ENCODE measurements at places on chromosomes 3 and 15.

GRCh38 chr3:38165722-38166387 is 518 bp downstream of the OXSR1 start:
- DNase-seq, result no peak

DNA sequence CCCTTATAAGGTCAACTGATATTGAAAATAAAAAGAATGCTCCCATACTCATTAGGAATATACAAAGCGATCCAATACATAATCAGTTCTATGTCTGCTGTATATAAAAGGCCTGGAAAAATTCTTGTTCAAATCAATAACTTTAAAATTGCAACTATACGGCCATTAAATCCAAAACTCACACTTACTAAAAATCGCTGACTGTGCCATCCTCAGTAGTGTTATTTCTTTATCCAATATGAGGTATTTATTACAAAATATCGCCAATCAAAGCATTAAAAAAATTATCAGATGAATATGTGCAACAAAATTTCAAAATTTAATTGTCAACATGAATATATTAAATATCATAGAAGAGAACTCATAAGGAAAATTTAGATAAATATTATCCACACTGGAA is 146.5 kb downstream of the PLD1 start:
- no peak for DNase-seq

DNA sequence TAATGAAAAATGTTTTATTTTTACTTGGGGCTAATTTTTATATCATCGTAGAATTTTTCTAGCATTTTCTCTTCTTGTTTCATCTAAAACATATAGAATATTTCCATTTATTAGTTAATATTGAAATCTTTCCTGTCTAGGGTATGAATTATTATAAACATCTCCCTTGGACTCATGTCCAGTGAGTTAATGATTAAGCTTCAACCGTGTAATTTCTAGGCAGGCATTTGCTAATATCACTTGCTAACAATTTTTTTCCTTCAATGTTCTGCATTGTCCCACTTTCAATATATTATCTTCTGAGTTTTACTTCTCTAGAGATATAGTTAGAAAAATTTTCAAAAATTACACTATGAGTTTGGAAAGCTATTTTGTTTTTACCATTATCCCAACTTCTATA is 1371.6 kb upstream of the EPHA6 start:
- DNase-seq, result no peak

GRCh38 chr3:133486658-133487057 is 86.8 kb downstream of the BFSP2 start:
- DNase-seq, result no peak

DNA sequence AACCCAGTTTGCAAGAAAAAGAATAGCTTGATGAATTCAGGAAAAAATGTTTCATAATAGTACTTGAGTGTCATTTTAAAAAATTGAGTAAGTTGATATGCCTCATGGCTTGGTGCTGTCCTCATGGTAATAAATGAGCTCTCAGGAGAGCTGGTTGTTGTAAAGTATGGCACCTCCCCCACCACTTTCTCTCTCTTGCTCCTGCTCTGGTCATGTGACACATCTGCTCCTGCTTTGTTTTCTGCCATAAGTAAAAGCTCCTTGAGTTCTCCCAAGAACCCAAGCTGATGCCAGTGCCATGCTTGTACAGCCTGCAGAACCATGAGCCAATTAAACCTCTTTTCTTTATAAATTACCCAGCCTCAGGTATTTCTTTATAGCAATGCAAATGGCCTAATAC is 108.8 kb upstream of the CRBN start:
- no peak for DNase-seq

GRCh38 chr15:81843226-81843625 is 202.6 kb downstream of the MEX3B start:
- DNase-seq, result no peak

- DNase-seq, result no peak
Observed at GRCh38 chr3:53084310-53085001, 38.6 kb upstream of the SFMBT1 start.

- no peak for DNase-seq
Observed at GRCh38 chr3:66542153-66542552, 41.3 kb upstream of the LRIG1 start.

- no peak for DNase-seq
Observed at GRCh38 chr15:57604507-57604906, 12.8 kb downstream of the MYZAP start.

DNA sequence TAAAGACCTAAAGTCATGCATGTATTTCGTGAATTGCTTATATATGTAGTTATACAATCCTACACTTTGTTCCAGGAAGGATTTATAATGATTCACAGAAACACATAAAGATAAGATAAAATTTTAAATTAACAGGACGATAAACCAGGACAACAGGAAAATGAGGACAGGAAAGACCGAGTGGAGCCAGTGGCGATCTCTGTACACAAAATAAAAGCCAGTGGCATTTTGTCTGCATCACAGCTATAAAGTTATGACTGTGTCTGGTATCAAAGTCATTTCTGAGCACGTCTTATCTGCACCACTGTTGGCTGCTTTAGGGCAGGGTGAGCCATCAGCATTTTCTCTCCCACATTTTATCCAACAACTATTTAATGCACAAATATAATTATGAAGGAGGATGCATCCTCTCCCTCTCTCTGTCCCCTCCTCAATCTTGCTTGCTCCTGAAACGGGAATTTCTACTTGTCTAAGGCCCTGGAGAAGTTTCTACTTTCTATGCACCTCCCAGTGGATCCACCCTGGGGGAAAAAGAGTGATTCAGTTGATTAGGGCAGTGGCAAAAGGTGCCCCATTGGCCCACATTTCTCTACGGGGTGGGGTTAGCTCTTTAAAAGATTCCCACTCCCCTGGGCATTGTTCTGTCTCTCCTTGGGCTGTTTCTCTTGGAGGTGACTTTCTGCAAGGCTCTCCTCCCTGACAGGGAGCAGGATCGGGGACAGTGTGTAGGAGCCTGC is 159.4 kb upstream of the UBE2E1 start:
- no peak for DNase-seq

- no peak for DNase-seq
Observed at GRCh38 chr3:59798372-59799086, 748.7 kb upstream of the CFAP20DC start.

DNA sequence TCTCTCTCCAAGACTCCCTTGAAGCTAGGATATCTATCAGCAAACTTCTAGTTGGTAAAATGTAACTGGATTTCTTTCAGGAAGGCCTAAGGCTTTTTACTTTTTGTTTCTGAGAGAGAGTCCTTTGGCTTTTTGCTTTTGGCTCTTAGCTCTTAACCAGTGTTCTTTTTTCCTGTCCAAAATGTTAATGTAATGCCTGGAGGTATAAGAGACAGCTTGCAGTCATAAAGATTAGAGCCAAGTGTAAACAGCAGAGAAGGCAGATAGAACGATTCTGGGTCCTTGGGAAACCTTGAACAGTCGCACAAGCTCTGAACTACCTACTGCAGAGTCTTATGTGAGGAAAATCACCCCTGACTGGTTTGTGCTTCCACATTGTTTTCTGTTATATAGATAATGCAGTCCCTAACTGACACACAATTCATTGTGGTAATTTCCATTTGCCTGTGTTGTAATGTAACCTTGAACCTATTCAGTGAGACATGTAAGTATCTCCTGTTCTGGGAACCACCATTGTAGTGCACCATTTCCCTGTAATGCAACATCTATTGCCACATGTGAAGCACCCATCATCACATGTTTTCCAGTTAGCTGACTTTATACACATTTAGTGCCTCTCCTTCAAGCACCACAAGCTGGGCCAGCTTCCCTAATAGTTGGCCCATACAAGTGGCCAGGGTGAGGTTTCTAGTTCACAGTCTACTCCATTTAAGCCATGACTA is 1311.9 kb downstream of the ROBO1 start:
- DNase-seq, result no peak

DNA sequence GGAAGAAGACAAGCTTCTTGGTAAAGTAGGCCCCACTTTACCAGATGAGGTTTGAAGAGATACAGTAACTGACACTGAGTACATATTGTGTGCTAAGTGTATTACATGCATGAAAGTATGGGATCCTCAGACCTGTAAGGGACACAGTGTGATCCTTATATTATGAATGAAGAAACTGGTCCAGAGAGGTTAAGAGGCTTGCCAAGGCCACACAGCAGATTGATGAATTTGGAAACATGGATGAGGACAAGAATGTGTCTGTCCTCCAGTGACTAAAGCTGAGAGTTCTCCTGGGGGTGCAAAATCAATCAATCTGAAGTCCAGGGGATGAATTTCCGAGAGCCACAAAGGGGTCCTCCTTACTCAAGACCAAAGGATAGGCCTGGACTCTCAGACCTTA is 31.4 kb upstream of the MRPS22 start:
- DNase-seq, result no peak

- no peak for DNase-seq
Observed at GRCh38 chr3:38117748-38118420, 19.0 kb downstream of the ACAA1 start.

DNA sequence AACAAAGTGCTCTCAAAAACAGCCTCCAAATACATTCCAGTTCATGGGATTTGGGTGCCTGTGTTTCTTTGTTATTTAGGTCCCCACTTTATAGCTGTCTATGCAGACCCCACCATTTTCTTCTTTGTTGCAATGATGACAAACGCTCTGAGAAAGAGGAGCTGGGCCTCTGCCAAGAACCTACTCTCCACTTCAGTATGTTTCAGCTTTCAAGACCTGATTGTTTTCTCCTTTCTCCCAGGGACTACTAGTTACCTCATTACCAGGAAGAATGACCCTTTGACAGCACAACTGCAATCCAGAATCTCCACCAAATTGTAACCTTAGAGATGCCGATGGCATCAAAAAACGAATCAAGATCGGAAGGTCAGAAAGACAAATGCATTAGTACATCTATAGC is 236.8 kb downstream of the MEIS2 start:
- DNase-seq, result no peak

- DNase-seq, result no peak
Observed at GRCh38 chr3:49715611-49716121, 3.8 kb downstream of the AMIGO3 start.

- no peak for DNase-seq
Observed at GRCh38 chr3:125437631-125438435, 62.7 kb upstream of the ZNF148 start.

DNA sequence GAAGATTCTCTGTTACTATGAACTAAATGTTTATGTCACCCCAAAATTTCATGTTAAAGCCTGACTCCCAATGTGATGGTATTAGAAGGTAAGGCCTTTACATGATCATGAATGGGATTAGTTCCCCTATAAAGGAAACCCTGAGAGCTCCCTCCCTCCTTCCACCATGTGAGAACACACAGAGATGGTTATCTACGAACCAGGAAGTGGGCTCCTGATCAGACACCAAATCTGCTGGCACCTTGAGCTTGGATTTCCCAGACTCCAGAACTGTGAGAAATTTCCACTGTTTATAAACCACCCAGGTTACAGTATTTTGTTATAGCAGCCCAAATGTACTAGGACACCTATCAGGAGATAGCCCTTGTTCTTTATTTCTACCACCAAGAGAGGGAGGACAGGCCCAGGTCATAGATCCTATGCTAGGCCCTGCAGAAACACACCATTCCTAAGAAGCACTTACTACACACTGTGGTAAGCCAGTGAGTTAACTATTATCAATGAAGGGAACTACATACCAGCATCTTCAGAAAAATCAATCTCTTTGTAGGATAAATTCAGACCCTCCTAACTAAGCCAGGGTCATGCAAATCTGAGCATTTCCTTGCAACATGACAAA is 59.0 kb downstream of the PRKAR2A start:
- no peak for DNase-seq

DNA sequence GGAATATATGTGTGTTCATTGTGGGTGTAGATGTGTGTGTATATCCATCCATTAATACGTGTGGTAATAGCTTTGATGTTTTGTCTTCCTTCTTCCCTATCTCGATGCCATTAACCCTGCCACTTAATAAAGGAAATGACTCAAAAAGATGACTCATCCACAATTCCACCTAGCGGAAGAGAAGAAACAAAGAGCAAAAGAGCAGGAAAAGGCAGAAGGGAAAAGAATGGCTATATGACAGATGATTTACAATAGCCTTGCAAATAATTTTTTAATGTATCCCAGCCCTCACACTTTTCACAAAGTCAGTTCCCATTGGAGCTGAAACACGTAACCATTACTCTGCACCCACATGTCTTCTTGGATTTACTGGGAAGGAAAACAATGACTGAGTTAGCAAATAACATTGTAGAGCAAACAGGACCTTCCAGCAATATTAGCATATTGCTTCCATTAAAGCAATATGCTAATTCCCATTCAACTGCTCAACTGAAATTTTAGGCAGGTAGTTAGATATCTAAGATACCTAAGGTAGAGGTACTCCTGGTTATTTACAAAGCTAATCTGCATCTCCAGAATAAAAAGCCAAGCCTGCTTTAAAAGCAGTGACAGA is 197.2 kb downstream of the KCNAB1 start:
- DNase-seq, result peak; percentile 48

DNA sequence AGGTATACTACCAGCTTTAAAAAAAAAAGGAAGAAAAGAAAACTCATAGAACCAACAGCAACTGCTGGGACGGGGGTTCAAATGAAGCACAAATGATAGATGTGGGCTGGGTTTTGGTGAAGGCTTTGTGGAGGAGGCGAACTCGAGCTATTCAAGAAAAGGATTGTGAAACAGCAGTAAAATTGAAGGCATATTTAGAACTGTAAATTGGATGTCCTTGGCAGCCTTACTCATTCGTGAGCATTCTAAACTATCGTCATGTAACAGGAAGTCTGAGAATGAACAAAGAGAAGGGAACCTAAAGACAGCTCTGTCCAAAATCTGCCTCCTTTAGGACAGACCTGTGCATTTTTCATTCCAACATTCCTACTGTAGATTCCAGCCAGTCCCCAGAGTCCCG is 97.8 kb downstream of the LARS2 start:
- DNase-seq, result no peak

GRCh38 chr3:104785947-104786346 is 580.8 kb upstream of the ALCAM start:
- DNase-seq, result no peak

DNA sequence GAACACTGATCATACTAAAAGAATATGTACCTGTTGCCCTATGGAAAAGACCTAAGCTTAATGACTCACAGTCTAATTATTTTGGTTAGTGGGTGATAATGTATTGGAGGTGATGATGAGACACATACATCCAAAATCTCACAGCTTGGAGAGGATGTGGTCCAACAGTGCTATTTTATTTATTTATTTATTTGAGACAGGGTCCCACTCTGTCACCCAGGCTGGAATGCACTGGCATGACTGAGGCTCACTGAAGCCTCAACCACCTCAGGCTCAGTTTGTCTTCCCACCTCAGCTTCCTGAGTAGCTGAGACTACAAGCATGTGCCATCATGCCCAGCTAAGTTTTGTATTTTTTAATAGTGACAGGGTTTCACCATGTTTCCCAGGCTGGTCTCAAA is 35.0 kb downstream of the LPP start:
- no peak for DNase-seq

- DNase-seq, result no peak
Observed at GRCh38 chr3:157300094-157300493, 136.6 kb upstream of the PTX3 start.

GRCh38 chr3:137468446-137468845 is 295.7 kb upstream of the SOX14 start:
- DNase-seq, result no peak

DNA sequence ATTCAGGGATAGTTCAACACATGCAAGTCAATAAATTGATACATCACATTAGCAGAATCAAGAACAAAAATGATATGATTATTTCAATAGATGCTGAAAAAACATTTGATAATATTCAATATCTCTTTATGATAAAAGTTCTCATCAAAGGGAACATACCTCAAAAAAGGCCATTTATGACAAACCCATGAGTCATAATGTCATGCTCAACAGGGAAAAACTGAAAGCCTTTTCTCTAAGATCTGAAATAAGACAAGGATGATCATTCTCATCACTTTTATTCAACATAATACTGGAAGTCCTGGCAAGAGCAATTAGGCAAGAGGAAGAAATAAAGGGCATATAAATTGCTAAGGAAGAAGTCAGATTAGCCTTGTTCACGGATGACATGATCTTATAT is 54.1 kb upstream of the TMEM158 start:
- DNase-seq, result no peak
